Tongue (tissue), 3 donors: ENCODE measurements at places on chromosomes 6 and 20. TPM values are rescaled to one million over a fixed set of nuclear protein-coding genes. Genes with fewer than 3 reads are reported as not detected.

The FHL5 gene
- 1.8 TPM for total RNA-seq

DNA sequence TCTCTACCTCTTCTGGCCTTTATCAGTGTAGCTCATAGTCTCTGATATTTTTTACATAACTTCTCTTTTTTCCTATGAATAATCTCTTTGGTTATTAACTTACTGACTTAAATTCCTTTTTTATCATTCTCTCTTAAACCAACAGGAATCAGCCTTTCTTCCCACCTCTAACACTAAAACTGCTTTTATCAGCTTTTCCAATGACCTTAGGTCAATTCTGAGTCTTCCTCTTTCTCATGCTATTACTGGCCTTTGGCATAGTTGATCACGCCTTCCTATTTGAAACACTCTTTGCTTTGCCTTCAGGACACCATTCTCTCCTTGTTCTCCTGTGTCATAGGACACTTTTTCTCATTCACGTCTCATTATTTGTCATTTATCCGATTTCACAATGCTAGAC lies 8.1 kb upstream of the HINT3 start:
- no peak for DNase-seq

- no peak for DNase-seq
Observed at GRCh38 chr6:37460805-37461204, 27.8 kb downstream of the CMTR1 start.

GRCh38 chr20:33667676-33668465 lies 1.1 kb downstream of the ACTL10 start:
- peak; percentile 86 for DNase-seq
